ENCODE measurements at places on chromosomes 12 and 14.

DNA sequence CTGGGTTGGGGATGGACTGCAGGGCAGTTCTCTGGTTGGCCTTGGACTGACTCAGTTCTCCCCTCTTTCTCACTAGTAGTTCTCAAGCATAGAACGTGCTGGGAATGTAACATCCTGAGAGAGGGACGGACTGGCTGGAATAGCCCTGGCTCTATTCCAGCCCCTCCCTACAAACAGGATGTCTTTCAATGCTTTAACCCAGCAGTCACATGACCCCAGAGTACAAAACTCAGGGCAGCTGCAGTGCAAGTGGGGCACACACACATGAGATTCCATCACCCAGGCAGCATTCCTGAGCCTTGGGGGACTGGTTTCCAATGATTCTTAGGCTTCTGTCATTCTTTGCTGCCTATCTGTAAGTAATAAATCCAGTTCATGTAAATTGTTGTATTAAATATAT lies 1.6 kb upstream of the ACOT6 start:
- no peak for DNase-seq

- no peak for DNase-seq
Observed at GRCh38 chr14:104297721-104298401, 159.5 kb downstream of the KIF26A start.

GRCh38 chr12:109921982-109922381 lies 21.9 kb downstream of the TCHP start:
- no peak for DNase-seq

GRCh38 chr14:31992011-31992447 lies 85.1 kb upstream of the ARHGAP5 start:
- no peak for DNase-seq

- no peak for DNase-seq
Observed at GRCh38 chr14:69342928-69343525, 55.1 kb downstream of the ERH start.

DNA sequence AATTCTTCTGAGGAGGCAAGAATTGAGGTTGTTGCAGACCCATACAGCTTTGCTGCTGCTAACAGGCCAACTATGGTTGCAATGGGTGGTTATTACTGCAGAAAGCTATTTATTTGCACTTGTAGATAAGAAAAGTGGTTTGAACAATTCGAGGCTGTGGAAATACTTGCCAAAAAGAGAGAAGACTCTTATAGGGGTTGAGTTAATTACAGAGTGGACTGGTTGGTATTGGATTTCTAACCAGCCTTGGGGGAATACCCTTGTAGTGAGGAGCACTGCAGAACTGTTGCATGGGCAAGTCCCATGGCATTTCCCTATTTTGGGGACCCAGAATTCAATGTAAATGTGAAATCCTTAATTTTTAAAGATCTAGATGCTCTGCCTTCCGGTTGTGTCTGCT lies 120.5 kb downstream of the KCNMB4 start:
- DNase-seq = no peak

DNA sequence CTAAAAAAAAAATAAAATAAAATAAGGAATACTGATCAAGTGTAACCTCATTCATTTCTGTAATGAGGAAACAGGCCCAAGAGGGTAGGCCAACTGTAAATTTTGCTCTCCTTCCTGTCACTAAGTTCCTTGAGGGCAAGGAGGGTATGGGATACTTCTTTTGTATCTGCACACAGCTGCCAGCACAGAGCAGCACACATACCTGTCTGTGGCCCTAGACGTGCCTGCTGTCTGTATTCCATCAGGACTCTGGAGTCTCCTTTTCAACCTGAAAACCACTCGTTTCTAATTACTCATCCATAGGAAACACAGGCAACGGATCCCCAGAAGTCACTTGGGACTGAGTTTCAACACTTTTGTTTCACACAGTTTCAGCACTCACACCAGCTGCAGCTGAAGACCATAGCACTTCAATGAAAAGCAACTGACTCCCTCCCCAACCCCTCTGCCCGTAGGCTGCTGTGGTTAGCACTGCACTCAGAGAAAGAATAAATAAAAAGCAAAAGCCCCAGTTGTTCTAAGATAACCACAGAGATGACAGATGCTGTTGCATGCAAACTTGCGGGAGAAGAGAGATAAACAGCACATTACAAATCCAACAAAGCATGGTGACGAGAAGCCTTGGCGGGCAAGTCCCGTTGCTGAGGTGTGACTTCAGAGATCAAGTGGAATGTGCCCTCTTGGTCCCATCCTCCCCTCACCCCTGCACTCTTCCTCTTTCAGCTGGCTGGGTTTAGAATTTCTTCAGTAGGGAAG lies 24.9 kb downstream of the CRACR2A start:
- DNase-seq = no peak

DNA sequence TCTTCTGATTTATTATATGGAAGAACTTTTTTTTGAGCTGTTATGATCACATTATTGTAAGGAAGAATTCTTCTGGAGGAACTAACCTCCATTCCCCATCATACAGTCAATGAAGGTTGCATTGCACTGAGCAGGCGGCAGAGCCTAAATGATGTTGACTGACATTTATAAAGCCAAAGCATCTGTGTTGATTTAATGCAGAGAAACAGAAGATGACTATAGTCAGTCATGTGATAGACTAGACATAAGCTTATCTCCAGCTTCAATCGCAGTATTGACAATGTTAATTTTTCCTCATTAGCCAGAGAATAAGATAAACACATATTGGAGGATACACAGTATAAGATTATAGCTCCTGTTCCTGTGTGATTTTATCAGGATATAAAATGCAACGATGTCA lies 82.0 kb downstream of the PRICKLE1 start:
- DNase-seq = no peak

DNA sequence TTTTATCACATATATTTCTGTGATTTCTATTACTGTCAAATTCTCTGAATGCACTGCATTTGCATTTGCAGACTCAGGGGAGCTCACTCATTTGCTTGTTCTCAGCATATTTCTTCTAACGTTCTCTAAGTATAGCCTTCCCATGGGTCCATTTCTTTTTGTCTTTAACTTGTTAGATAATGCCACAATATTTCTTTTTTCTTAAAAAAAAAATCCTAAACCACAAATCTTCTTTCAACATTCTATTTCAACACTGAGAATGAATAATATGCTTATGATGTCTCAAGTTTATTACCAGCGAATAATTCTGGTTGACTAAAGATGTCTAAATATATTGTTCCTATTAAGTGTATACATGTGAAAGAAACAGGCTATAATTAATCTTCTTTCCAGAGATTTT lies 200.2 kb downstream of the ANO6 start:
- DNase-seq = no peak

DNA sequence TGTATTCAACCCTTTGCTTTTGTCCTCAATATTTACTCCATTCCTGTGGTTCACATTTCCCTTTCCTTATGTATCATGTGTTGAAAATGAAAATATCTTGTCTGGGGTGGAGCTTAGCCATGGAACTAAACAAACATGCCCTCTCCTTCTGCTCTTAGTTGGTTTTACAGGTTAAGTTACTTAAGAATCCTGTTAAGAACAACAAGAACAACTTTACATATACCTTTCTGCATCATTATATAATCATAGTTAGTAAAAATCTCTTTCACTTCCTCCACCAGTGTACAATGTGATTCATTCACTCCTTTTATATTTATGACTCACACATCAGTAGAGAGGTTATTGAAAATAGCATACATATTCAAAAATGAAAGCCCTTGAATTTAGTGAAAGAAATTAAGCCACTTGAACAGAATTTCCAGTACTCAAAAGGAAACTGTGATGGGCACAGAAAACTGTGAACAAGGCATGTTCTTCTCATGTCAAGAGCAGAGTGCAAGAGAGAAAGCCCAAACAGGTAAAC lies 307.7 kb downstream of the CCDC91 start:
- DNase-seq = no peak

GRCh38 chr14:53626761-53627160 lies 329.9 kb downstream of the BMP4 start:
- no peak for DNase-seq

- no peak for DNase-seq
Observed at GRCh38 chr14:56797569-56798446, 12.5 kb downstream of the OTX2 start.

DNA sequence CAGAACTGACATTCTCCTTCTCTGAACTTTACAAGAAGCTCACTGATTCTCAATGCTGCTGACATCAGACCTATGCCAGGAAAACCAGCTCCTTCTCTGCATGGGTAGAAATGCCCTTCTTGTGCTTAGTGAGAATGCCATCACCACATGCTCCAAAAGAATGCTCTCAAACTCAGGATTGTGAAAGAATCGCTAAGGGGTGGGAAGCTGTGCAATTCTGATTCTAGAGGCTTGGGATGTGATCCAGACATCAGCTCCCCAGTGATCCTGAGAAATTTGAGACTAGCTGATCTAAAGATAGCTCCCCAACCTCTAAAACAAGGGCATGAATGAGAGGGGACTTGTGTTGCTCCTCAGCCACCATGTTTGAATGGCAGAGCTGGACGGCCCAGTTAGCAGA lies 113.2 kb downstream of the DPF3 start:
- no peak for DNase-seq

DNA sequence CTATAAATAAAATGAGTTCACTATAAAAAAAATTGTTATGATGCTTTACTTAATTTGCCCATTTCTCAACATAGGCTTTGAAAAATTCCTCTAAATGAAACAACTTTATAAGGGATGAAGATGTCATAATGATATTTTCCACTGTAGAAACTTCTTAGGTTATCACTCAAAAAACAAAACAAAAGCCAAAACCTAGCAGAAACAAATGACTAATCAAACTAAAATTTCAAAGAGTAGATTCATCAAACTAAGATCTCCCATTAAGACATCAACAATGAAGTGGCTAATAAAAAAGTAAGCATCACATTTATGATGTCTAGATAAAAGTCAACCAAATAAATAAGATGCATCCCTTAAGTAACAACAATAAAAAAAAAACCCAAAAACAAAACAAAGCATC lies 36.9 kb upstream of the TTC7B start:
- DNase-seq = no peak

DNA sequence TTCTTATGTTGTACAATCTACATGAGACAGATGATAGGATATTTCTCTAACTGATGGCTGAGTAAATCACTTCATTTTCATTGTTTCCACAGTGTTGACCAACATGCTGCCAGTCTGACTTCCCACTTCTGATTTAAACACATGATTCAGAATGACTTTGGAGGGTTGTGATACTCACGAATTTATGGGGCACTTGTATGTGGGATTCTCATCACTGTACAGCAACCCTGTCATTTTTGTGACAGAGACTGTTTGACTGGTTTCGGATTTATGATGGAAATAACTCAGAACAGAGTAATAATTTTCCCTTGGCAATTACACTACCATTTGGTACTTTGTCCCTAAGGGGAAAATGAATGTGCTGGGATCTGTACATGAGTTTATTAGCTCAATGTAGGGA lies 333.8 kb downstream of the TRHDE start:
- DNase-seq = no peak

GRCh38 chr12:113479590-113480335 lies 8.1 kb upstream of the LHX5 start:
- DNase-seq = no peak

DNA sequence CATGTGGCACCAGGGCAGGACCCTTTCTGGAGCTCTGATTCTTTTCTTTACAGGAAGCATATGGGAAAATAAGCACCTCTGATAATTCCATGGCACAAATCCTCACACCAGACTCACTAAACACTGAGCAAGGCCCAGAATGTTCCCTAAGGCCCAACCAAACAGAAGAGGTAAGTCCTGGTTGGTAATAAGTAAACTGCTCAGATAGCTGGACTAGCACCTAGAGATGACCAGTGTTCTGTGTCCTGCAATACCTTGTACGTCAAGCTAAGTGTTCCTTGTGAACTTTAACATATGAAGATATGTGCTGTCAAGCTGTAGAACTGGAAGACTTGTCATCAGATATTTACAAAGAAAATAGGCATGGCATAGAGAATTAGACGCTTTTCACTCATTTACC lies 186.7 kb downstream of the ESR2 start:
- no peak for DNase-seq

DNA sequence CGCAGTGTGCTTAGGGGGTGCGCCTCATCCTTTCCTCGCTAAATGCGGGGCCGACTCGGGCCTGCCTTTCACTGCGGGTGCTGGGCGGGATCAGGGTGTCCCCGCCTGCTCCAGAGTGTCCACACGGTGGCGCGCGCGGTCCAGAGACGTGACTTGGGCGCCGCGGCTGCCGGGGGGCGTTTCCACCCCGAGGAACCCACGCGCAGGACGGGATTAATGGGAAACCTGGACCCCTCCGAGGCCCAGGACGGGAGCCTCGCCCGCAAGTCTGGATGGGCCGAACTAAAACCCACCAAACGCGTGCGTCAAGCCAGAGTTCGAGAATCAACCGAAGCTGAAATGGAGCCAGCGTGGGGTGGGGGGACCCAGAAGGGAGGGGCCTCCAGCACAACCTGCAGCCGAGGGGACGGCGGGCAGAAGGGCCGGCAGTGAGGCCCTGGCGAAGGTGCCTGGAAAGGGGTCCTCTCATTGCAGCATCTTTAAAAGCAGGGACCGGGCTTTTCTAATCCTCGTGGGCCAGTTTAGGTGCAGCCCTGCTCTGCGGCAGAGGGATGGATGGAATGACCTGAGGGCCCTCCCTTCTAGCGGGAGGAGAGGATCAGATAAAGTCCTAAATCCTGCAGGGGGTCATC lies 93.3 kb downstream of the NINJ2 start:
- DNase-seq = peak; percentile 74

DNA sequence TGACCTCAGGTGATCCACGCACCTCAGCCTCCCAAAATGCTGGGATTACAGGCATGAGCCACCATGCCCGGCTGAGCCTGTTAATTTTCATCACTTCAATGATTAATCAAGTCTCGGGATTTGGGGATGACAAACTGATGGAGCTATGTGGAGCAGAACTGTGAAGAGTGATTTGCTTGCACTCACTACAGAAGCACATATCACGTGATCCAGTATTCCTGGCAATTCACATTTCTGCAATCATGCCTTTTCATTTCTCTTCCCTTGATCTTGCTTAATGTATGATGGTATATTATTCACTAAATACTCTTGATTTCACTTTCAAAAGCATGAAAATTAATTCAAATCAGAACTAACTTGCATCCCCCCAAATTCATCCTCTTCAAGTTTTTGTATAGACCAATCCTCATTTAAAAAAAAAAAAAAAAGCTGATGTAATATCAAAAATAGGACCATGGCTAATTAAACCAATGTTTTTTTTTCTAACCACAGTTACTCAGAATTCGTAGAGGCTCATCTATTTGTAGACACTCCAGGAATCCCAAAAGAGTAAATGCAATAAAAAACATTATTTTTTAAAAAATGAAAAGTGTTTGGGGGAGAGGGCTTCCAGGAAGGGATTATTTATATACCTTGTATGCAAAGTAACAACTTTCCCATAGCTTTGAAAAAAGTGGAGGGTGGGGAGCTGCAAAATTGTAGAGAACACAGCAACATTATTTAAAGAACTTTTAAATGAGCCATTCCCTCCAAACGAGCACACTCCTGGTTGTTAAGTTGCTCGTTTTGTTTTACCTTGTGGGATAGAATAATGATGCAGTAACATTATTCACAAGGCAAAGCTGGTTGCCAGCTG lies 7.0 kb upstream of the ATXN2 start:
- no peak for DNase-seq

DNA sequence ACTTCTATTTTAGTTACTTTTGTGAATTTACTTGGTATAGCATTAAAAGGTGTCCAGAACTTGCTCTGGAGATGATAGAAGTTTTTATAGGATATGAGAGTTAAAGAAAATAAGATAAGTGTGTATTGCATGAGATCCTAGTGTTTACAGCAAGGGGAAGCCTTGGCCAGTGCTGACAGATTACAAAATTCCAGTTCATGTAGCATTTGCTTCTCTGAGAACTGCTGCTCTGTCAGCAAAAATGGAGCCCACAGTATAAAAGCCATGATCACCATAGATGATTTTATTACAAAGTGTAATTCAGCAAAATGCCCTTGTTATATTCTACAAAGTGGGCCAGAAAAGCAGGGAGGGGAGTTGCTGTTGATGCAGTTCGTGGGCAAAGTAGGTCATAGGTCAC lies 40.0 kb upstream of the ATF1 start:
- no peak for DNase-seq
